ENCODE measurements at places on chromosomes 11 and 22.
A peak's percentile ranks its signal among the peaks of the same experiment; 100 is the strongest.

GRCh38 chr11:61076506-61077304 is 25.6 kb upstream of the CD5 start:
- no peak for DNase-seq

DNA sequence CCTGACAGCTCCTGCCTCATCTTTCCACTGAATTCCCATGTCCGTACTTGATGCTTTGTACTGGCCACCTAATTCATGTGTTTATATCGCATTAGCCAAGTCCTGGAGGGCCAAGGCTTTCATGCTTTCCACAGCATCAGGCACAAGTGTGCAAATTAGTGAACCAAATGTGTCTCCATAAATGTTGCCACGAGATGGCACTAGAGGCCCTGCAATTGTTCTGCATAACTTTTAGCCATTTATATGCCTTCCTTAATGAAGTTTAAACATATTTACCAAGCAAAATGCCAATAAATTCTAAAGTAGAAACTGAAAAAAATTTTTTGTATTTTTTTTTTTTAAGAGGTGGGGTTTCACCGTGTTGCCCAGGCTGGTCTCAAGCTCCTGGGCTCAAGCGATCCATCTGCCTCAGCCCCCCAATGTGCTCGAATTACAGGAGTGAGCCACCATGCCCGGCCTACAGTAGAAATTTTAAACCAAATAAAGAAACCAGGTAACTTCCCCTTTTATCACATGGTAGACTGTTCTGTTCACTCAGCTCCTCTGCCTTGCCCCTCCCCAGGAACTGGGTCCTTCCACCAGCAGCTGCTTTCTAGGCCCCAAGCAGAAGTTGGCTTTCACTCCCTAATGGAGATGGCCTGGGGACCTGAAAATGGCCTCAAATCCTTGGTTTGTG is 20.8 kb upstream of the IL18BP start:
- DNase-seq: peak; percentile 41

DNA sequence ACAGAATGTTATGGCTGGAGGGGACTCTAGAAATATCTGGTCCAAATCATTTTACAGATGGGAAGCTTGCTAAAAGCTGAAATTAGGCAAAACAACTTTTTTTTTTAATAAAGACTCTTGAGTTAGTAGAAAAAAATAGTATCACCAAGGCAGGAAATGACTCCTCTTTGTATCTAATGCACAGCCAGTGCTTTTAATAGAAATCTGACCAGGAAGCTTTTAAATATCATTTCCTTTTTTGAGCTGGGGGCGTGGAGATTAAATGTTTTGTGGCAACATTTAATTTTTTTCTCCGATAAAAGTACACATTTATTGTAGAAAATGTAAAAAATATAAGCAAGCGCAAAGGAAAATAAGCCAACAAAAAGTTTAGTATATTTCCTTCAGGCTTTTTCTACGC is 22.5 kb downstream of the TRAF6 start:
- no peak for DNase-seq

GRCh38 chr22:36659762-36660509 is 43.6 kb downstream of the CACNG2 start:
- DNase-seq: peak; percentile 4

GRCh38 chr22:45505991-45506747 is 3.5 kb downstream of the FBLN1 start:
- DNase-seq: no peak

- DNase-seq: no peak
These were observed 156.3 kb downstream of the GRM5 start for GRCh38 chr11:88909500-88909899.

DNA sequence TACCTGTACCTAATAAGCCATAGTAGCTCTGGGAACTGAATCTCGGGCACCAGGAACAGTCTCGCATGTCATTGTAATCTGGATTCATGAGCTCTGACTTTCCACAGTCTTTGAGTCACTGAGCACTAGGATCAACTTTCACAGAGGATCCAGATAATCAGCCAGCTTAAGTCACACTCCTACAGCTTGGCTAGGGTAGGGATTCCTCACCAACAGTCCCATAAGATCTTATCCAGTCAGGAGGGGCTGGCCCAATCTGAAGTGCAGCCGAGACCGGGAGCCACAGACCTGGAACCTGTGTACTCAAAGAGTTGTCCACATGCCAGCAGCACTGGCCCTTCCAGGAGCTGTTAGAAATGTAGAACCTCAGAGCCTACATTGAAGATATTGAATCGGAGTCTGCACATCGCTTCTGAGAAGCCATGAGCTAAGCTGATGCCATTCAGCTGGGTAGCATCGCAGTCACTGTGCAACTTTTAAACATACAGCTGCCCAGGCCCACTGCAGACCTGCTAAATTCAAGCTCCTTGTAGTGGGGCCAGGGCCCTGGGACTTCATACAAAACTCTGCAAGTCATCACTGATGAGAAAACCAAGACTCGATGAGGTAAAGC is 538.8 kb upstream of the B3GAT1 start:
- no peak for DNase-seq

GRCh38 chr11:44133335-44133946 is 38.0 kb downstream of the EXT2 start:
- no peak for DNase-seq

GRCh38 chr22:50167689-50168489 is 2.6 kb upstream of the PANX2 start:
- DNase-seq: no peak

DNA sequence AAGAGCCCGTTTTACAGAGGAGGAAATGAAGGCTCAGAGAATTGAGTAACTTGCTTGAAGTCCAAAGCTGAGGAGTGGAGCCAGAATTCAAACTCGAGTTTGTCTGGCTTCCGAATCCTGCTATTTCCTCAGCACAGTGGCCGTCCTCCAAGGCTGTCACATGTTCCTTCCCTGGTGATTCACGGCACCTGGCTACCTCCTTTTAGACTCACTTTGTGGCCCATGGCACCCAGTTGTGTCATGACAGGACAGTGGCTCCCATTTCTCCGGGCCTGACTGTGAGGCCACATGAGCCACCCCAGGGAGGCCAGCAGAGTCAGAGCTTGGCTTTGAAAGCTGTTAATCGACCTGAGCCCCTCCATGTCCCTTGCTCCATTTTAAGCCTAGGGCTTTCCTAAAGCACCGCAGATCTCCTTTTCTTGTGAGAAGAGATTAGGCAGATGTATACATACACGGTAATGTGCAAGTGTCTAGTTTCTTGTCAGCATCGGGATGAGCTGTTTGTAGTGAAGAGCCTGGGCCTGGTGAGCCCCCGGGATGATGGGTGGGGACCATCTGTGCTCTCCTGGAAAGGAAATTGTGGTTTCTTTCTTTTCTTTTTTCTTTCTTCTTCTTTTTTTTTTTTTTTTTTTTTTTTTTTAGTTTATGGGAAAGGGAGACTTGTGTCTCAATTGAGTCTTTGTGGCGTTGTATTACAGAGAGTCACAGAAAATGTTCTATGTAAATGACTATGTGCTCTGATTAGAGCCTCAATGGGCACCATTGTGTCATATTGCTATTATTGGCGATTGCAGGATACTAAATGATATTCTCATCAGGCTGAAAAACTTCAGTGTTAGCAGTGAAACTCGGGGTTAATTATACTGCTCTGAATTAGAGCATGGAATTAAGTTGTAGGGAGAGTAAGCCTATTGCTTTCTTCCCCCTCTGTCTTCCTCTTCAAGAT is 54.8 kb downstream of the PTPRJ start:
- no peak for DNase-seq
